Small intestine (tissue), 16 donors: ENCODE measurements at places on chromosomes 3 and 15. TPM values are rescaled to one million over a fixed set of nuclear protein-coding genes. Genes with fewer than 3 reads are reported as not detected.

ENTPD3 gene
- 0.22 TPM for polyA plus RNA-seq

MYL3 gene
- polyA plus RNA-seq = 1.4 TPM

DNA sequence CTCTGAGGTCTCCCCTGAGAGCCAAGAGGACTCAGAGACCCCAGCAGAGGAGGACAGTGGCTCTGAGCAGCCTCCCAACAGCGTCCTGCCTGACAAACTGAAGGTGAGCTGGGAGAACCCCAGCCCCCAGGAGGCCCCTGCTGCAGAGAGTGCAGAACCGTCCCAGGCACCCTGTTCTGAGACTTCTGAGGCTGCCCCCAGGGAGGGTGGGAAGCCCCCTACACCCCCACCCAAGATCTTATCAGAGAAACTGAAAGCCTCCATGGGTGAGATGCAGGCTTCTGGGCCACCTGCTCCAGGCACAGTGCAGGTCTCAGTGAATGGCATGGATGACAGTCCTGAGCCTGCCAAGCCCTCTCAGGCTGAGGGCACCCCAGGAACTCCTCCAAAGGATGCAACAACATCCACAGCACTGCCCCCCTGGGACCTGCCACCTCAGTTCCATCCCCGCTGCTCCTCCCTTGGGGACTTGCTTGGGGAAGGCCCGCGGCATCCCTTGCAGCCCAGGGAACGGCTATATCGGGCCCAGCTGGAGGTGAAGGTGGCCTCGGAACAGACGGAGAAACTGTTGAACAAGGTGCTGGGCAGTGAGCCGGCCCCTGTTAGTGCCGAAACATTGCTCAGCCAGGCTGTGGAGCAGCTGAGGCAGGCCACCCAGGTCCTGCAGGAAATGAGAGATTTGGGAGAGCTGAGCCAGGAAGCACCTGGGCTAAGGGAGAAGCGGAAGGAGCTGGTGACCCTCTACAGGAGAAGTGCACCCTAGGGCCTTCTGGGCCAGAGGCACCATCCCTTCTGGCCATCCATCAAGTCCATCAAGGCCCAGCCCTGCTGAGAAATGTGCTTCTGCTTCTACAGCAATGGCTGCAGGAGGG is 23.6 kb downstream of the PLEKHO2 start:
- peaks cover 4% of the 10 kb centered on the region for H3K36me3 ChIP-seq
- no peak overlapping the region for H3K4me3 ChIP-seq
- H3K27ac ChIP-seq = no peak overlapping the region
- no peaks in the 10 kb centered on the region for H3K27me3 ChIP-seq
- no peak for DNase-seq

DNA sequence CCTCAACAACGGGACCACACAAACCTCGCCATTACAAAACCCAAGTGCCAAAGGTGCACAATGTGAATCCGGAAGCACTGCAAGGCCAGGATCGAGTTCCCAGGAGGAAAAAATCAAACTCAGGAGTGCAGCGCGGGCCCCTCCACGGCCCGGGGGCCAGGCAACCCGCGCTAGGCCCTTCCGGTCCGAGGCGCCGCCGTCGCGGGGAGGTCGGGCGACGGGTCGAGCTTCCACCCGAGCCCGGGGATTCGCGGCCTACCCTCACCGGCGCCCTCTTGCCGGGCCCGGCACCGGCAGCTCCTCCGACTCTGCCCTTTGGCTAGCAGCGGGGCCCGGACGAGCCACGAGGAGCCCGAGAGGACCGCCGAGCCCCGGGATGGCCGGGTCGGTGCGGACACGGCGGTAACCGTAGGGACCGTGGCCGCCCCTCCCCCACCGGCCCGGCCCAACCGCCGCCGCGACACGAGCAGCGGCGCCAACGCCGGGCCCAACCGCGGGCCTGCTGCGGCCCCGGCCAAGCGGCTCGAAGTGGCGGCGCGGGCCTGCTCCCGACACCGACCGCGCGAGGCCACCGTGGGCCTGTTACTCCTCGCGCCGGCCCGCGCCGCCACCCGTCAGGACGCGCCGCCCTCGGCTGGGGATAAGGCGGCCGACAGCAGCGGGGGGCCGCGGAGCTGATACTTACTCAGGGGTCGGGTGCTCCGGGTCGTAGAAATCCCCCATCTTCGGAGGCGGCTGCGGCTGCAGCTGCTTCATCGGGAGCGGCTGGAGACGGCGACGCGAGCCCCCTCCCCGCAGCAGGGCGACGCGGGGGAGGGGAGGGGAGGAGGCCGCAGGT is 525 bp downstream of the SETD2 start:
- H3K27me3 ChIP-seq = no peaks in the 10 kb centered on the region
- peak overlapping the region; percentile 97 for H3K4me3 ChIP-seq
- peaks cover 16% of the 10 kb centered on the region for H3K4me1 ChIP-seq
- H3K36me3 ChIP-seq = no peaks in the 10 kb centered on the region
- H3K27ac ChIP-seq = peak overlapping the region; percentile 99

DNA sequence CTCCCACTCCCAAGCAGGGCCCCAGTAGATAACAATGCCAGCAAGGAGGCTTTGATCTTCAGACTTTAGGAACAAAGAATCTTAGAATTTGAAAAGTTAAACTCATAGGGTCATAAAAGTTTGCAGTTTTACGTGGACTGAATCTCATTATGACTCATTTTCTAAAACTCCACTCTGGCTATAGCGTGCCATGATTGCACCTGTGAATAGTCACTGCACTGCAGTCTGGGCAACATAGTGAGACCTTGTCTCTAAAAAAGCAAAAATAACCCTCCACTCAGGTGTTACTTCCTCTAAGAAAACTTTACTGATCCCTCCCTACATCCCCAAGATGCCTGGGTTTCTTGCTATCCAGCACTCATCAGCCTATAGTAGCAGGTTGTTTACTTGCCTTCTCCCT is 104.5 kb downstream of the IL20RB start:
- H3K36me3 ChIP-seq = no peaks in the 10 kb centered on the region
- H3K4me1 ChIP-seq = no peaks in the 10 kb centered on the region
- no peak overlapping the region for H3K27ac ChIP-seq
- no peaks in the 10 kb centered on the region for H3K27me3 ChIP-seq
- no peak overlapping the region for H3K4me3 ChIP-seq
- DNase-seq = no peak

DNA sequence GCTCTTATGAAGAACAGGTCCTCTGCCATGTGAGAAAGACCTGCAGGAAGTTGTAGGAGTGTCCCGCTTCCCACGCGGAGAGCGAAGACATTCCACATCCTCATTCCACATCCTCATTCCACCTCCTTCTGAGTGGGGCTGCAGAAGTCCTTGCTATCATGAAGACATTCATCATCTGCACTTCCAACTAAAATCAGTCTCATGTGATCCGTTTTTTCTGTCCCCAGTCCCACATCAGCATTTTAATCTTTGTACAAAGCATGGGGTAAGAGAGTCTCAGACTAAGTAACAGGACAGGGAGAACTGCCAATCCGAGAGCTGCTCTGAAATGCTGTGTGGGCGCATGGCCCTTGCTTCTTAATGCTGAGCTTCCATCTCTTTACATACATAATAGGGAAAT is 227.2 kb downstream of the RSRC1 start:
- no peak for DNase-seq
- no peaks in the 10 kb centered on the region for H3K4me1 ChIP-seq
- no peaks in the 10 kb centered on the region for H3K36me3 ChIP-seq
